ENCODE measurements at places on chromosomes 12 and 14.

- DNase-seq = no peak
Measured at GRCh38 chr14:30484201-30484600, 74.8 kb upstream of the G2E3 start.

GRCh38 chr12:33828326-33828725 lies 194.0 kb upstream of the ALG10 start:
- no peak for DNase-seq

DNA sequence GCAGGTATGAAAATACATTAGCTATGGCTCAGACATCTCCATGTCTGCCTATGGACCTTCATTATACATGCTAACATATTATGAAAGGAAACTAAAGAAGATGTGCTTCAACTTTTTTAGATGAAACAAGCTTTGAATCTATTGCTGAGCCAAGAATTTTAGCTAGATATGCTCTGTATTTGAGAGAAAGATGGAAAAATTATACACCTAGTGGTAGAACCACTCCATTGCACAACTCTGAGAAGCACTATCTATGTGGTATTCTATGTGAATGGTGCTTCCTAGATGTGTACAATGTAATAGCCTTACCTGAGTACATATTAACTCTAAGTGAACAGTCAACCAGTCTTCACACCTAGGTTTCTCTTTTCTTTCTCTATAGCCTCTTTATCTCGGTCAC lies 17.3 kb downstream of the EPYC start:
- no peak for DNase-seq

GRCh38 chr14:30193845-30194501 lies 266.3 kb upstream of the PRKD1 start:
- DNase-seq = peak; percentile 77

- no peak for DNase-seq
Measured at GRCh38 chr12:84605983-84606382, 306.6 kb downstream of the SLC6A15 start.

GRCh38 chr14:23910101-23910875 lies 43.3 kb upstream of the DHRS4 start:
- peak; percentile 54 for DNase-seq

- peak; percentile 90 for DNase-seq
Measured at GRCh38 chr12:116916714-116917114, 6.0 kb downstream of the FBXW8 start.

DNA sequence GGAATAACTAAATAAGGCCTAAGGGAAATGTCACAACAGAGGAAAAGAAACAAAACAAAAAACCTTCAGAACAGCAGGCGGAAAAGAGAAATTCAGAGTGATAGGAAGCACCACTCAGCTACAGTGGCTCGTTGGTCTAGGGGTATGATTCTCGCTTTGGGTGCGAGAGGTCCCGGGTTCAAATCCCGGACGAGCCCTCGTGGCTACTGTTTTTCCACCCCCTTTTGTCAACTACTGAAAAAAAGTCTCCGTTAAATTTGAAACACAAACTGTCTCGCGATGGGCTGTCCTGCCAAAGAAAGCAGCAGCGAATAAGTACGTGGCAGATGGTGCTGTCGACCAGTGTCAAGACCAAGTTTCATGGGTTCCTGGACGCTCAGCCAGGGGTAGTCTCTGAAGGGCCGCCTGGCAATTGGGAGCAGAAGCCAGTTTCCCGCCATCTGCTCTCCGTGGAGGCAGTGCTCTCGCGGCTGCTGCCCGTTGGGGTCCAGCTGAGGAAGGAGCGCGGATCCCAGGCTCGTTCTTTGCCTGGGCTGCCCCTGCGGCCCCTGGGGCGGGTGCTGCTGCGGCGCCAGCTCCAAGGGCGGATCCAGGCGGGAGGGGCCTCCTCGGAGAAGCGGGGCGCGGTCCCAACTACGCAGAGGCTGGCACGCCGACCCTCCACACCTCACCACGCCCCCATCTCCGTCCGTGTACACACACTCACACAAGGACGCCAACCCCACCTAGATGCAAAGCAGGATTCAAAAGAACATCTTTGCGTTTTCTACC lies at the start of gene RNASE4:
TSS of gene RNASE4 (plus strand) at position 670 of the 771 bp plus-strand sequence. CDS start 14,812 bp downstream, outside the sequence.
- peak; percentile 87 for DNase-seq

DNA sequence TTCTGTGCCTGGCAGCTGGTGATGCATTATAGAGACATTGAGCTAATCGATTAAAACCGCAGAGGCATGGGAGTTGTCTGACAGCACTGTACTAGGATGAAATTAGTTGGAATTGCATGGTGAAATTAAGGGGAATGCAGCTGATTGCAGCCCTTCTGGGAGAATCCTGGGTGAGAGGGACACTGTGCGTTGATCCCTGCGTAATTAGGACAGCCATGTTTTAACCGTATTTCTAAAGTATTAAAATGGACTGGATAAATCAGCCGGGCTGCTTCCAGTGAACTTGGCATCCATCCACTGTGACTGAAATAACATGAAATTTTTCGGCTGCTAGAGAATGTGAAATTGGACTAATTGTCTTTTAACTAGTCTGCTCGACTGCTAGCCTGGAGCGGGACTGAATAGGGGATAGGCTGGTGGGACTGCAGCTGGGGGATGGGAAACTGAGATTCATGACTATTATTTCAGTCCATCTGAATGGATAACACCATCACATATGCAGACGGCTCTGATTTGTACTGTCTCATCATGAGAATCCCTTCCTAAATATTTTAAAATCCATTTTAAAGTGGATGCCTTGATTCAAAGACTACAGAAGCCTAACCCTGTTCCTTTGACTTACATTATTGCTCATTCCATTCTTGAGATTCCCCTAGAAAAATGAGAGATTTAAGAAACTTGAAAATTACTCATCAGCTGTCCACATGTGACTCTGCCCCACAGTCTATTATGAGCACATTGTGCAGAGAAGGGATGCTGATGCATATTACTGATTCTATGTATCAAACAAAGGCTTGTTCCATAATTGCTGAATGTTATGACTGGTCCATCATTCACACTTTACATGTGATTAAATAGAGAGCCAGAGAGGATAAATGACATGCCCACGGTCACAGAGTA lies 343.9 kb downstream of the NPAS3 start:
- no peak for DNase-seq

GRCh38 chr14:39140170-39140569 lies 26.0 kb downstream of the GEMIN2 start:
- DNase-seq = no peak

- no peak for DNase-seq
Measured at GRCh38 chr14:94052662-94053061, 26.5 kb downstream of the OTUB2 start.

DNA sequence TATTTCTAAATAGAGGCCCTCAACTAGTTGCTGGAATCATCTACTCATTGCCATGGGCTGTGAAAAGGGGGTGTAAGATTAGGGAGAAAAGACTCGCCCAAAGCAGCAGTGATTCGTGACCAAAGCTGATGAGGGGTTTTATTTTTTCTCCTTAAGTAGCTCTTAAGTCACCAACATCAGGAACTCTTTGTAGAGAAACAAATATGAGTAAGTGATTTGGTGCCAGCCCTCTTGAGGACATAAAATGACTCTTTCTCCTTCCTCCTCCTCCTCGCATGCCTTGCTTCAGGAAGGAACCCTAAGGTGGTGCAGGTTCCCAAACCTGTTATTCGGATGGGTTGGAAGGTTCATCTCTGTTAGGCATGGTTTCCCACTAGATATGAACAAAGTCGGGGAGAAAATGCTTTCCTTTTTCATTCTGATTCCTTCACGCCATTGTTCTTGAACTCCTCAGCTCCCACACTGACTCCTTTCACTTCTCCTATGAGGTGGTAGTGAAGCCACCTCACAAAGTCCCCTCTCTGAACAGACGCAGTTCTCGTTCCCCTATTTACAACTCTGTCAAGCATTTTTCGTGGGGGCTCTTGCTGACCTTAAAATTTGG lies 113.4 kb downstream of the ETV6 start:
- DNase-seq = no peak

- no peak for DNase-seq
Measured at GRCh38 chr12:68856510-68856909, 48.5 kb downstream of the MDM2 start.

GRCh38 chr14:69281450-69282169 lies 21.7 kb downstream of the GALNT16 start:
- no peak for DNase-seq

- no peak for DNase-seq
Measured at GRCh38 chr12:131511803-131512561, 198.9 kb upstream of the SFSWAP start.

DNA sequence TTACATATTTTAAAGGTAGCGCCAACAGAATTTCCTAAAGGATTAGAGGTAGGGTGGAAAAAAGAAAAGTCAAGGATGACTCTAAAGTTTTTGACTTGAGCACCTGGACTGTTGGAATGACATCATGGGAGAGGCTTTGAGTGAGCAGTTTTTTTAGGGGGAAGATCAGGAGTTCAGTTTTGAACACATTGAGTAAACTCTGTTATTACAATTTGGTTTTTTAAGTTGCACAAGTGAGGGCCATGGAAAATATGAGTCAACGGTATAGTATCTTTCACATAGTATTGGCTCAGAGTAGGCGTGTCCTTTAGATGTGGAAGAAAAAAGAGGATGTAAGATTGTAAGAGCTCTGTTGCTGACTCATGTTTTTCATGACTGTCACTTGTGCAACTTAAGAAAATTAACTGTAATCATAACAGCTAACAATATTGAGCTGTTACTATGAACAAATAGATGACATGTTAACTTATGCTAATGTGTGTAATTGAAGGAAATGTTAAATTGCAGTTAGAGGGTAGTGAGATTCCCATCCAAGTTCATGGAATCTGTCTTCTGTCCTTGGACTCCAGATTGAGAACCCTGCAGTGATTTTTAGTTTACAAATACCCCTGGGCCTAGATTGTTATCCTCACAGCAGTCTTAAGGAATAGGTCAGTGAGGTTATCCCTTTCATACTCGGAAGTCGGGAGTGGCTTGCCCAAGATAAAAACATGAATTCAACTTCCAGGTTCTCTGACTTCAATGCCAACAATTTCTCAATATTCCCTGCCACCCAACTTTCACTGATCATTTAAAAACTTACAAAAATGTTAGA lies 48.2 kb upstream of the ATP2B1 start:
- DNase-seq = peak; percentile 99

DNA sequence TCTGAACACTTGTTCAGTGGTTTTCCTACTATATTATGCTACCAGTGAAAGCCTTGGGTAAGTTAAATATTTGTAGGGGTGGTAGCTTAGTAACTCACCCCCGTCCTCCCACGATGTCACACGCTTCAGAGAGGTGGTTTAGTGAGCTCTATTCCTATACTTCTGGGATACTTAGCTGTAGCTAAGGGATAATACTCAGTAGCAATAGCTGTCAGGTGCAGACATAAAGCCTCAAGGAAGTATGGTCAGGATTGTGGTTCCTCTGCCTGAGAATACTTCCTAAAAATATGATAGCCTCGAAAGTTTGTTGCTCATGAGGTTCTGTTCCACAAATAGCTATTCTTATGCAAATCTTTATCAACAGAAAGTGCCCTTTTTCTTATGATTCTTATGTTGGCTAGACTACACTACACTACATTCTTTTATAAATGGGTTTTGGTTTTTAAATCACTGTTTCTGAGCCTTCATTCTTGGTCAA lies 11.9 kb downstream of the DLST start:
- no peak for DNase-seq

DNA sequence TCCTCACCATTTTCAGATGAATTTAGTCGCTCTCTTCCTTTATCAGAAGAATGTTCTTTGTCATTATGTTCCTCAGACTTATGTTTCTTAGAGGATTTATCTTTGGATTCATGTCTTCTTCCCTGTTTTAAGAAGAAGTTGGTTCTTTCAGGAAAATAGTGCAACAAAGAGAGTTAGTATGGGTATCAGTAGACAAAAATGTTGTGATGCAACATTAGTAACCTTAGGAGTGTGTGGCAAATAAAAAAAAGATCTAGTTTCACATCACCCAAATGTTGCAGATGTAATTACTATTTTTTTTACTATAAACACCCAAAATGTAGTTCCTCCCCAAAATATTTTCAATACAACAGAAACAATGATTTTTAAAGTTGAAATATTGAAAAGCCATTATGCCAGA lies 7.8 kb downstream of the RSRC2 start:
- no peak for DNase-seq

DNA sequence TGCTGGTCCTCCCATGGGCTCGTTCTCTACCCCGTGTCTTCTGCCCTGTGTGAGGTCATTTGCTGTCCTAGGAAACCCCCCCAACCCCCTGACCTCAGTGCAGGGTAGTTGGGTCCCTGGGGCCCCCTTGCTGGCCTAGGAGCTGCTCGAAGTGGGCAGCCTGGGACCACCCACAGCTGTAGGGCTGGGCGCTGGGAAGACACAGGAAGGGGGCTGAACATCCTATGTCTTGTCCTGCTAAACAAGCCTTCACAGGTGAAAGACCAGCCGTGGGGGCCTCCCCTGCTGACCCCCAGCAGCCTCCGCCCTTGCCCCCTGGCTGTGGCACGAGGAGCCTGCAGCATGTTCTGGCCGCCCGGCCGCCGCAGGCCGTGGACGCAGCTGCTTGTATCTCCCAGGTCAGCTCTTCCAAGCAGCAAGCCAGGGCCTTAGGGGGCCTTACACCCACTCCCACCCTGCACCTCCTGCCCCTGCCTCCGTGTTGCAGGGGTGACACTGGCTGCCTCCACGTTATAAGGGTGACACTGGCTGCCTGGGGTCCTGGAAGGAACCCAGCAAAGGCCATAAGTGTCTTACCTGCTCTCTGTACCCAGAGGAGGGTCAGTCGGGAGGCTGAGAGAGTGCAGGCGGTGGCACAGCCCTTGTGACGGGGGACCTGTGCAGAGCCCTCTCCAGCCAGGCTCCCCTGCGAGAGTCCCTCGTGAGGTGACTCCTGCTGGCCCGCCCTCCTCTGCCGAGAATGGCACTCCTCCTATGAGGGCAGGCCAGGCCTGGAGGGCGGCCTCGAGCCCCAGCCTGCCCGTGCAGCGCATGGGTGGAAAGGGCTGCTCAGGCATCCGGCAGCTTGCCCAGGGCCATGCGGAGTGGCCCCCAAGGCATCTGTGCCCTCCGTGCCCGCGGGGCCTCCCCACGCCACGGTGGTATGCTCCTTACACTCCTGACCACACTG lies 11.5 kb upstream of the TEX22 start:
- DNase-seq = no peak

- DNase-seq = no peak
Measured at GRCh38 chr12:57446292-57446960, 8.7 kb upstream of the INHBE start.

GRCh38 chr14:22979748-22980392 lies 2.5 kb downstream of the AJUBA start:
- DNase-seq = no peak

DNA sequence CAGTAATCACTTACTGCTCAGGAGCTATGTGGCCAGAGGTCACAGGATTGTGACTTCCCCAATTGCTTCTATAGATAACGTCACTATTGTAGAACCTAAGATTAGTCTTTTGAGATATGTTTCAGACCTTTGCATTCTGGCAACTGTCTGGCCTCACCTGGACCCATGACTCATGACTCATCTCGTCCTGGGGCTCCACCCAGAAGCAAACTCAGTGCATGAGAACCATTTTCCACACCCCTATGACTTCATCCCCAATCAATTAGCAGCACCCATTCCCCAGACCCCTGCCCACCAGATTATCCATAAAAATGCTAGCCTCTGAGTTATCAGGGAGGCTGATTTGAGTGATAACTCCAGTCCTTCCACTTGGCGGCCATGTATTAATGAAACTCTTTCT lies 186.9 kb downstream of the EMP1 start:
- no peak for DNase-seq

- DNase-seq = peak; percentile 25
Measured at GRCh38 chr12:65364046-65364445, 85.6 kb downstream of the MSRB3 start.

Measured in fibroblast of villous mesenchyme (primary cell).